NCI-H524 (cell line): ENCODE measurements at places on chromosomes 12 and 14.
A peak's percentile ranks its signal among the peaks of the same experiment; 100 is the strongest.

DNA sequence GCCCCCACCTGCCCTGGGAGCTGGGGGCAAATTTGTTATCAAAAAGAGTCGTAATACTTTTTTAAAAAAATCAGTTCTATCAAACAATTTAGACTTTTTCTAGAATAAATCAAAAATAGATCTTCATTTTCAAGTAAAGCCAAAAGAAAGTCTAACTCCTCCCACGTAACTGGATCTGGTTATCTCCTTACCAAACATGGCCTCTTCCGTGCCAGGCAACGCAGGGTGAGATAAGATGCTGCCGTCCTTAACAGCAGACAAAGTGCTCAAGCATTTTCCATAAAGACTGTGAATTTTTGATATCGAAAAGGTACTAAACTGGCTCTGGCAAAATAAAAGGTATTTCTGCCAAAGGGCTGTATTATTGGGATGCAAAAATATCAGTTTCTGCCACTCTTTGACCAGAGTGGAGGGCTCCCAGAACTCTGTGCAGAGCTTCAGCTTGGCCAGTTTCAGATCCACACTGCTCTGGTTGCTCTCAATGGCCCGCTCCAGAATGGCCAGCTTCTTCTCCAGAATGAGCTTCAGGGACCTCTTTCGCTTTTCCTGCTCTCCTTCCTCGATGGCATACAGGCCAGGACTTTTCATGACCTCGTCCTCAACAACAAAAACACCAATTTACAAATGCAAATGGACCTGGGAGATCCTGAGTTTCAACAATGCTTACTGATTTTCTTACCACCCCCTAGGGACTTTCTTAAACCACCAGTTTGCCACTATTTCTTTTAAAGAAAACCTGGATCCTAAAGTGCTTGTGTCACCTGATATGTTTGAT is 29.0 kb downstream of the NRDE2 start:
- no peak for DNase-seq

DNA sequence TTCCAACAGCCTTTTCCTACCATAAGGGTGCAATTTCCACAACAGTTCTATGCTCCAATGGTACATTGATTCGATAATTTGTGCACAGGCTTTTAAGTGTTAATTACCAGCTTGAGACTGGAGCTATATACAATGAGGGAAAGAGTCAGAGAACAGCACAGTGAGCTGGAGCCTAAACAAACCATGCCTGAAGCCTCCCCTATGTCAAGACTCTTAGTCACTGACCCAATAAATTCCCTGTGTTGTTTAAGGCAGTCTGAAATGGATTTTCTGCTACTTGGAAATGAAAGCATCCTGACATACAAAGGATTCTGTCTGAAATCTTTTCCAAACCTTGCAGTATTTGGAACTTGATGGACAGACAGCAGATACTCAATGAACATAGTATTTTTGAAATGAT is 149.0 kb downstream of the EFCAB11 start:
- DNase-seq, result no peak

DNA sequence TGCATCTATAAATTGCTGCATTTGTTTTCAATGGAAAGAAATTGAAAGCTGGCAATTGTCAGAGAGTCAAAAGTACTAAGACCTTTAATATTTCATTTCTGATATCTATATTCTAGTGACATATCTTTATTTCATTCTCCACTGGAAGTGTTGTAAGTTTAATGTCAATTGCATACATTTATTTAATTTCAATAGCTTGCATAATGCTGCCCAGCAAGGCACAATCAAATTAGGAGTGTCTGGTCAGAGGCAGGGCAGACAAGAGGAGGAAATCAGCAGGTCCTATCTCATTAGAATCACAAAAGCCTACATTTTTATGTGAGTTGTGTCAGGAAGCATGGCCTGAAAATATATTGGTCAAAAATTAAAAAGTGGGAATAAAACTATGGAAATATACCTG is 112.9 kb downstream of the TMEM132D start:
- no peak for DNase-seq

DNA sequence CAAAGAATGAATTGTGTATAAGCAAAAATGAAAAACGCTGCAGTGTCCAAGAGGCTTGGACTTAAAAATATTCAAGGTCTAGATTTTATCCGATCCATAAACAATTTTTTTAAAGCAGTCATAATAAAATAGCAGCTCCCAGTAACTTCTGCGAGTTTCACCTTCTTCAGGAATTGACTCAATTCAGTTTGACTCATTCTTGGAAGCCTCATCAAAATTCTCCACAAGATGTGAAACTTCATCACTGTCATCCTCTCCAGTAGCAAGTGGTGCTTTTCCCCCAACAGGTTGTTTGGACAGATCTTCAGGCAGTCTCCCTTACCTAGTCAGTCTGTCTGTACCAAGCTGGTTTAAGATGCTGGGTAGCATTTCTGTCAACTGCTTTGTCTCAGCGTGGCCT is 93.5 kb upstream of the FOXG1 start:
- no peak for DNase-seq

DNA sequence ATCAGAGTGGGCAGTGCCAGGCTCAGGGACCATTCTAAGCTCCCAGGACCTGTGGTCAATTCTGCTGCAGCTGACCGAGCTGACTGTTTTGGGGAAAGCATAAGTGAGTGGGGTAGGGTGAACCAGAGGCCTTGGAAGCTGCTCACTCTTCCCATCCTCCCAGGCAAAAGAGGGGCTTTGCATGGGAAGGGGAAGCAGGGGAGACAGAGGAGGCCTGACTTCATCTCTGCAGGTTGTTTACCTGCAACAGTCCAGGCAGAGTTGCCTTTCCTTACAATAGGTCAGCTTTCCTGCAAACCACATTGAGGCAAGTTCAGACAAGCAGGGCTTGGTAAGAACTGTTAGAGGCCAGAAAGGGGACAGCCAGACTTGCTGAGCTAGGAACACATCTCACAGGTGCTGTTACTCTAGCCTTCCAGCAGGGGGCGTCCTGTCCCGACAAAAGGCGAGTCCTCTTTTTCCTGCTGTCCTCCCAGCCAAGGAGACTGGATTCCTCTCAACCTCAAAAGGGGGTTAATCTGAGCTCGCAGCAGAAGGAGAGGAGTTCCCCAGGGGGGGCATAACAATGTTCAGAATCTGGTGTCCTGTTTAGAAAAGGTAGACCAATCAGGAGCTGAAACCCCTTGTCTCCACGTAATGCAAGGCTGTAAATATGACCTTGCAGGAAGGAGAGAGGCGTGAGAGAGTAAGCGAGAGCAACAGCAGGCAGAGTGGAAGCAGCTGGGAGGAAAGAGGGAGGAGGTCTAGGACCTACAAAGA is 4.3 kb upstream of the DHRS2 start:
- DNase-seq, result peak; percentile 100

DNA sequence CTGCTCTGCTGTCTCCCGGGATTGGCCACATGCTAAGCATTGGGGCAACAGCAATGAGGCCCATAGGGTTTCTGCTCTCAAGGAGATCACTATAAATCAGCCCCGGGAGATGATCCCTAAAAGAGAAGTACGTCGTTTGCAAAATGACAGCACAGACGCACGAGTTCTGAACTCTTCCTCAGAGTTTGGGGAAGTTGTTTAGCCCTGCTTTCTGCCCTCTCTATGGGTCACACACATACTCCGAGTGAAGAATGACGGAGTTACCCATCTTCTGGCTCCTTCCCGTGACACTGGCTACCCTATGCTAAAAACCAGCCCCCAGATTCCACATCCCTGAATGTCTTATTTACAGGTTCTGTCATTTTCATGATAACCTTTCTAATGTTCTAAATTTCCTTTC is 258.0 kb upstream of the PLEKHG7 start:
- no peak for DNase-seq

DNA sequence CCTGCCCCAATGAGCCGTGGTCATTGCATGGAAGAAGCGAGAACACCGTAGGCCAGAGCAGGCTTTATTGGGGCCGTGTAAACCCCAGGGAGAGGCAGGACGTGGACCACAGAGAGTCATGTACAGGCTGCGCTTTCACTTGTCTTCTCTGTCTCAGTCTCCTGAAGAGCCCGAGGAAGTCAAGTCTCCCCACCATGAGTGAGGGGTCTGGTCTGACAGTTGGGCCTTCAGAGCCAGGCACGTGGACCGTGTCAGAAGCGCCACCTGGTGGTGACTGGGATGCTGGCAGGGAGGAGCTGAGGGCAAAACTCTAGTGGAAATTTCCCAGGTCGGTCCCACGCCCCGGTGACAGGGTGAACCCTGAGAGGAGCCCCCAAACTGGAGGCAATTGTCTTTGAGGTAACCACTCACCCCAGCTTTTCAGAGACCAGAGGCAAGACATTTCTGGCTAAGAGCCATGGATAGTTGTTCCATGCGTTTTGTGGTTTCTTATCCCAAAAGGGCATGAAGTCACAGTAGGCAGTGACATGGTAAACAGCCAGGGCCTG is 17.4 kb downstream of the RPS6KL1 start:
- peak; percentile 68 for DNase-seq

DNA sequence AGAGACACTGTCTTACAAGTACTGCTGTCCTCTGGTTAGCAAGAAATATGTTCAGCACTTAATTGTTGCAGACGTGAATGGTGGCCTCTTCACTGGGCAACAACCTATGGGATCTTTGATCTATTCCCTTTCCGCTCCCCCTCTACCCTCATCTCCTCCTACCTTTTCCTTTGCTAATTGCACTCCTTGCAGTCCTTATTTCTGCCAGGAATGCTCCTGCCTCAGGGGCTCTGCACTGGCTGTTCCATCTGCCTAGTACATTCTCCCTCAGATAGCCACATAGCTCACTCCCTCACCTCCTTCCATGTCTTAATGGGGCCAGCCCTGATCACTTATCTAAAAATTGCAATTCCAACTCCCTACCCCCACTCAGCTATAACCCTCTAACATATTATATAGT is 4.5 kb upstream of the NFYB start:
- no peak for DNase-seq

DNA sequence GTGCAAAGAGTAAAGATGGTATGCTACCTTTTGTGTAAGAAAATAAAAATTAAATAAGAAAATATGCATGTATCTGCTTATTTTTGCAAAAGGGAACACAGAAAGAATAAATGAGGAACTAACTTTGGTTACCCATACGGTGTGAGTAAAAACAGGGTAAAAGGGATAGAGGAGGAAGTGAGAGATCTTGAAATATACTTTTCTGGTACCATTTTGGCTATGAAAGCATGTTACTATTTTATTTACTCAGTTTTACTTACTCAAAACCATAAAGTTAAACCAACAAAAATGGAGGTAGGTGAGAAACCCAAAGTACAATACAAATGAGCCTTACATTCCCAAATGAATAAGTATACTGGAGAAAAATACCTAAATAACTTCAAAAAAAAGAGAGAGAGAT is 122.0 kb upstream of the EGLN3 start:
- DNase-seq, result no peak

DNA sequence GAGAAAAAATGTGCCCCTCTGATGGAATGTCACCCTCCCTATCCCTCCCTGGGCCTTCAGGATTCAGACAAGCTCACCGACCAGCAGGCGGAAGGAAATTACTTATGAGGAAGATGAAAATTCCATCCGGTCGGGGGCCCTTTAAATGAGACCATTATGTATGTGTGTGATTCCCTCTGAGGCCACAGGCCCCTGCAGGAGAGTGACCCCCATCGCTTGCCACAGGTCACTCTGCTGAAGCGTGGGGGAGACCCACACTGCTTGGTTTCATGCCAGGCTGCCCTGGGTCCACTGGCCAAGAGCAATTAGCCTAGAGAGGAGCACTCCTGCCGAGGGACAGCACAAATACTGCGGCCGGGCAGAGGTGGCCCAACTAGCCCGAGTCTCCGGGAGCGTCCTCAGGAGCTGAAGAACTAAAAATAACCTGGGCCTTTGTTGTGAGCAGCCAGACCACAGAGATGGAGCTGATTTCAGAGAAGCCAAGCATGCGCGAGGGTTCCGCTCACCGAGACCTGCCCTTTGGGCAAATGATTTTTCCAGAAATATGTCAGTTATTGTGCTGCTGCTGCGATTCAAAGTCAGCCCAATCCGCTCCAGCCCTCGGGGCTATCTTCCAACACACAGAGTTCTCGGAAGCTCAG is 276.4 kb downstream of the DPF3 start:
- DNase-seq, result no peak

- DNase-seq, result peak; percentile 65
Measured at GRCh38 chr14:74415115-74415437, 10.9 kb downstream of the SYNDIG1L start.

DNA sequence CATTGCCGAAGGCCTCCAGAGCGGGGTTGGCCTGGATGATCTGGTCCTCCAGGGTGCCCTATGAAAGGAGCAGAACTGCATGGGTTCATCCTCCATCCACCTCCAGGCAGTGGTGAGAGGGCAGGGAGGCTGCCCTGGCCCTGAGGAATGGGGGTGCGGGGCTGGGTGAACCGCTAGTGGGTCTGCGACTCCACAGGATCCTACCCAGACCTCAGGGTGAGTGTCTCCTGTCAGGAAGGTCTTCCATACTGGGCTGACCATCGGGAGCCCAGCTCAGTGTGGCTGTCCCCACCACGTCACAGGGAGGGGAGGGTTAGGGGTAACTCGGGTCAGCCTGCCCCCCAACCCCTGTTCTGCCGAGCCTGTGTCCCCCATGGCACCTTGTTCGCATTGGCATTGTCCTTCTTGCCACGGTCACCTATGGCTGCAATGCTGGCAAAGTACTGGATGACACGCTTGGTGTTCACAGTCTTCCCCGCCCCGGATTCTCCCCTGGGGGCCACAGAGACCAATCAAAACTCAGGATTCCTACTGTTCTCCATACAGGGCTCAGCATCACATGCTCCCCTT is 3.7 kb downstream of the MYH6 start:
- no peak for DNase-seq

DNA sequence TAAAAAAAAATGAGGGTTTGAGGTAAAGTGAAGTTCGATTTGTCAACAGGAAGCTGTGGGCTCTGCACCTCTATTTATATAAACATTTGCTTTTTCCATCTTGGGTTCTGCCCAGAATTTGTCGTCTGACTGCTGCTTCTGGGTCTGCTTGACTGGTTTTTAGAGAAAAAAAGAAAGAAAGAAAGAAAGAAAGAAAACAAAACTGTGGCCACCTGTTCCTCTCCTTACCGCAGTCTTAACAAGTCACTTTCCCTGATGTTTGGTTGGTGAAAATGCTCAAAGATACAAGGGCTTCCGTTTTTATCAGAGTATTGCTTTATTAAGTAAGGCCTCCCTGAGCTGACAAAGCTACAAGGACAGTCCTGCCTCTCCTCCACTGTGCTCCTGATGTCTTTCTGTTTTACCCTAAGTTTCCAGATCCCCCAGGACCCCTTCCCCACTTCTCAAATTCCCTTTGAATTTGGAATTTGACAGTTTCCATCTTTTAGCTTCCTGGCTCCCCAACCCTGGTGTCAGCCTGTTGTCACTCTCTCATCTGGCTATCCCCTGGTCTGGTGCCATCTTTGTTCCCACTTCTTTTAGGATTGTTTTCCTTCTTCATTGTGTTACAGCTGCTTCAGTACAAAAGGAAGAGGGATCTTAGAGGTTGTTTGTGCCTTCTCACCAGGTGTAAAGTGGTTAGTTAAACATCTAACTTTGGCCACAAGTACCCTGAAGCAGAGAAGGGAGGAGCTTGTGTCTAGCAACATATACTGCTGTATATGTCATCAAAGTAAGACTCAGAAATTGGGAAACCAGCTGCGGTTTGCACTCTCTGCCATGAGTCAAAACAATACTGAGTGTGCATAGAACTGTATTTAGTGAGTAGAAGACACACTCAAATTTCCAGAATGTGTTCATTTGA is 18.0 kb downstream of the MFAP5 start:
- DNase-seq, result no peak
